NCI-H1930 (cell line): ENCODE measurements at places on chromosomes 1 and 21.

DNA sequence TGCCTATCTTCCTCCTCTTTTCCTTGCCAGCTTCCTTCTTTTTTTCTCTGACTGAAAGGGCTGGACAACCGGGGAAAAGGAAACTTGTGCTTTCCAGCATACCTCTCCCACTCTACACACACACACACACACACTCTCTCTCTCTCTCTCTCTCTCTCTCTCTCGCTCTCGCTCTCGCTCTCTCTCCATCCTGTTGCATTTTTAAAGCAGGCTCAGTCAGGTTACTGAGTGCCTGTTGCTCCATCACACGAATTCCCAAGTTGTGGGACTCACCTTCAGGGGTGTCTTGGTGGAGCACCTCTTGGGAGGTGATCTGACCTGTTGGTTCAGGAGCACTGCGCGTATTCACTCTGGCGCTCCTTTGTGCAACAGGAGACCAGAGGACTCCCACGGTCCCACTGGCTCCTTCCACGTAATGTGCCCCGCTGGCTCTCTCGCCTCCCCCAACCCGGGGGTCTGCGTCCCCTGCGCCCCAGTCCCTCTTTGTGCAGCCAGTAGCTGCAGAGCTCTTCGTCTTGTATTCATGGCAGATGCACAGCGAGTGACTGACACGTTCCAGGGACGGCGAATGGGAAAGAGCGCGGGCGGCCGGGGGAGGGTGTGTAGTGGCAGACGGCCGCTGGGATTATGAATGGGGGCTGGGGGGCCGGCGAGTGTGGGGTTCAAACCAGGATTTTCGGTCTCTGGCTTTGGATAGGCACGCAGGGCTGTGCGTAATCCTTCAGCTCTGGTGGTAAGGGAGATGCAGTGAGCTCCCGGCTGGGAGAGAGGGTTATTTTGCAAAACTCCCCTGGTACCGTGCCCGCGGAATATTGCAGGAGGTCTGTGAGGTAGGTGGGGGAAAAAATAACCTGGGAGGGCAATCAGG is 660 bp upstream of the PDE4B start:
- no peak for DNase-seq

DNA sequence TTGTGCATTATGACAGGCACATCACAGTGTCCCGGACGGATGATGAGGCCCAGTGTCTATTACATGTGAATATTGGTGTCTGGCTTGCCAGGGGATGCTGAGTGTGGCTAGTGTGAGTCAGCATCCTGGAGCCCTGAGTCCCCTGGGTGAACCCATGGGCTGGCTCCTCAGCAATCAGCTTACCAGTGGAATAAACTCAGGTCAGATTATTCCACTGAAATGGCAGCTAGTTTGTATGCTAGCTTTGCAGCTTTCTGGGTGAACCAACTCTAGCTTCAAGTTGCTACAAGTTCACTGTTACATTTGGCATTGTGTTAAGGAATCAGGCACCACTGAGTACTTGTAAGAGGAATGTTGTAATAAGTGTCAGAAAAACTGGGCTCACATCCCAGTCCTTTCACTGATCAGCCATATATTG is 23.9 kb upstream of the RPTN start:
- DNase-seq = no peak

GRCh38 chr1:208318150-208318734 is 74.1 kb upstream of the PLXNA2 start:
- DNase-seq = no peak

- no peak for DNase-seq
These were observed 32.1 kb upstream of the CCDC190 start for GRCh38 chr1:162892906-162893611.

DNA sequence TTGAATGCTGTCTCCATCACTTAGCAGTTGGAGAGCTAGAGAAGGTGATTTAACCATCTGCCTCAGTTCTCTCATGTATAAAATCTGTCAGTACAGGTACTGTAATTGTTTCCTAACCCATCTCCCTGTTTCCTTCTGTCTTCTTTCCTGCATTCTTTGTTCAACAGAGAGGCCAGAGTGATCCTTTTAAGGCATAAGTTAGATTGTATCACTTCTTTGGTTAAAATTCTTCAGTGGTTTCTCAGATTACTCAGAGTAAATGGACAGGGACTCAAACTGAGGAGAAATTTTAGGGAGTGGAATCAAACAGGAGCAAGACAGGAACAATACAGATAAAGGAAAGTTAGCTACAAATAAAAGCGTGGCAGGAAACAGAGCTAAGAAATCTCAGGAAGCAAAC is 45.2 kb upstream of the SSX2IP start:
- no peak for DNase-seq

DNA sequence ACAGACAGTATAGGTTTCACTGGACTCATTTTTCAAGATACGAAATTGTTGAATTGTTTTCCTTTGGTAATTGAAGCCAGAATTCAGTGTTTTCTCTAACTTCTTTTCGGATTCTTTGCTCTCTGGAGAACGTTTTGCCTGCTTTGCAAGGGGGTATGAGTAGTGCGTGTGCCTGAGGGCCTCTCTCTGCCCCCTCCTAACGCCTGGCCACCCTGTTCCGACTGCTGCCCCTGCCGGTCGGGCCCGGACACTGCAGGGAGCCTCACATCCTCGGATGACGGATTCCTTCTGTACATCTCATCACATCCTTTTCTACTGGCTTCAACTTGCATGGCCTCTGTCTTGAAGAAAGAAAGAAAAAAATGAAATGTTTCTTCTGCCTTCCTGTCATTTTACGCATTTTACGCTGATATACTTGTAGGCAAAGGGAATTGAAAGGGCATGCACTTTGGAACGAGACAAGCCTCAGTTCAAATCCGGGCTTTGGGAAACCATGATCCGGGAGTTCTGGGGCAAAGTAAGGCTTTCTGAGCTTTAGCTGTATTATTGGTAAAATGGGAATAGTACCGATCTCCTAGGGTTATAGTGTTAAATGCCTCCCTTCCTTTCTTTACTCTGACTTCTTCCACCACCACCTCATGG is 65.1 kb downstream of the DISC1 start:
- no peak for DNase-seq

GRCh38 chr1:70947835-70948234 is 99.8 kb downstream of the PTGER3 start:
- DNase-seq = no peak

DNA sequence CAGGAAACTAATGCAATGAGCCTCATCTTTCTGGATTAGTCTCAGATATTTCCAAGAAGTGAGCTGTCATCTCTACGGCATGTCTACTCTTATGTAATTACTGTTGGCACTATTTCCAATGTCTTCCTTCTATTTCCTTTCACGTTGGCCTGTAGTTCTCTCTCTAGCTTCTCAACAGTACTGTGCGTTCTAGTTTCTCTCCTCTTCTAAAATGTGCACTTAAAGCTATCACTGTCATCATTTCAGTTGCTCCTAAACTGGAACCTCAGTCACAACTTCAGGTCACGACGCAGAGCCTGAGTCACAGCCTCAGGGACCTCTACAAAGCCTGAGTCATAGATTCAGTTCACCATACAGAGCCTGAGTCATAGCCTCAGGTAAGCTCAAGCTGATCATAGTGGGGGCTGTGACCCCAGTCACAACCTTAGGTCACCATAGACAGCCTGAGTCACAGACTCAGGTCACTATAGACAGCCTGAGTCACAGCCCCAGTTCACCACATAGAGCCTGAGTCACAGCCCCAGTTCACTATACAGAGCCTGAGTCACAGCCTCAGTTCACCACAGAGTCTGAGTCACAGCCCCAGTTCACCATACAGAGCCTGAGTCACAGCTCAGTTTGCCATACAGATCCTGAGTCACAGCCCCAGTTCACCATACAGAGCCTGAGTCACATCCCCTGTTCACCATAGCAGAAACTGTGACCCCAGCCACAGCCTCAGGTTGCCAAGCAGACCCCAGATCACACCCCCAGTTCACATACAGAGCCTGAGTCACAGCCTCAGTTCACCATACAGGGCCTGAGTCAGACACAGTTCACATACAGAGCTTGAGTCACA is 13.0 kb downstream of the WNT9A start:
- DNase-seq = no peak

DNA sequence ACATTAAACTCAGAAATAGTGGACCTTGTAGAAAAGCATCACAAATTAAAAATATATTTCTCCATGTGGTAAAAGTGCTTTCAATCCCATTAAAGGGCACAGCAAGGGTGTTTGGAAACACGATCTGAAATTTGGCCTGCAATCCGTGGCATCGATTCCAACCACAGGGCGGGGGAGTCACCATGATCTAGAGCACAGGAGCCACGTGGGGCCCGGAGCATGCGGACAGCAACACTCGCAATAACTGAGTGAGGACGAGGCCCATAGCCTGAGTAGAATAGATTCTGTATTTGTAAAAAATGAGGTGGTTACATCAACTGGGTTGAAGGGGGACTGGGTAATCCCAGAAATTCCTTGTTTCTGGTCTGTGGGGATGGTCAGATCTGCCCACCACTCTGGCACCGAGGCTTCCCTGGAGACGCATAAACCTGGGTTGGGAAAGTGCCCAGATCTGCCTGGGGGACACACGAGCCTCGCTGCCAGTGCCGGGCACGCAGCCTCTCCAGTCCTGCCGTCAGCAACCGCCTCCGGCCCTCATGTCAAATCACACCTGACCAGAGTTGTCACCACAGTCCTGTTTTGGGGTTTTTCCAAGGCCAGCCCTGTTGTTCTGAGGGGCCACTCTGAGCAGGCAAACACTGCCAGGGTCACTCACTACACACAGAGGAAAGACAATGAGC is 104.3 kb downstream of the PGBD5 start:
- no peak for DNase-seq

DNA sequence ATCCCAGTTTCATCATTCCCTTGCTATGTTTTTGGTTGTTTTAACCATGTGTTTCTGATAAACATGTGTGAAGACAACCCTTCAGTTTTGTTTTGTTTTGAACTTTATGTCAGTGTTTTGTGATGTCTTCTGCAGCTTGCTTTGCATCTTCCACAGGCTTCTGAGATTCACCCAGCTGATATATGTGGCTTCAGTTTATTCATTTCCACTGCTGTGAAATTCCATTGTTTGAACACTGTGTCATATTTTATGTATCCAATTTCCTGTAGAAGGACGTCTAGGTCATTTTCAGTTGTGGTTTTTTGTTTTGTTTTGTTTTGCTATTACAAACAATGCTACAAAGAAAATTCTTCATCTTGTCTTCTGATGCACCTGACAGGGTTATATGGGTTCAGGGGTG is 27.2 kb upstream of the SLC26A9 start:
- no peak for DNase-seq

DNA sequence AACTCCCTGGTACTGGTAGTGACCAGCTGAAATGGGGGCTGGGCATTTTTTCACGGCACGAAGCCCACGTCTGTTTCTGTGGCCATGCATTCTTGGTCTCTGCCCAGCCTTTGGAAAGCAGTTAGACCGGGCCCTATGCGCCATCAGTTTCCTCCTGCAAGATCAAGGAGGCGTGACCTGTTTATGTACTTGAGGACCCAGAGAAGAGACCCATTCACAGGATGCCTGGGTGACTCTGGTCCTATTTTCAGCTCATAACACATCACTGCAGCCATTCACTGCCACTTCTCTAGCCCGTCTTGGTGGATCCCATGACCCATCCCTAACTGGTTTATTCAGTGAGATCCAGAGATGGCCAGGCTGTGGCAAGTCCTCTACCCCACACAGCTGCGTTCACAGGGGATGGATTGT is 70.4 kb downstream of the SPSB1 start:
- DNase-seq = no peak

DNA sequence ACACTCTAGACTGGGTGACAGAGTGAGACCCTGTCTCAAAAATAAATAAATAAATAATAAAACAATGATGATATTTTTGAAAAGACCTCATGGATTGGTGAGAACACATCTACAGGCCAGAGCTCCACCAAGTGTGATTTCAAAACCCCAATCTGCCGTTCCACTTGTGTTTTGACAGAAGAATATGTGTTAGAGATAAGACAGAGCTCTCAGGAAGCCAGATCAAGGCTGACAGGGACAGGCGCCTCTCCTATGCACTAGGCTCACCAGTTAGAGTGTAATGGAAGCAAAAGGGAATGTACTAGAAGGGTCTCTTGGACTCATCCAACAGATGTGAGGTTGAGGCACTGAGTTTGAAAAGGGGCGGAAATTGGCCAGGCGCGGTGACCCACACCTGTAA is 110.7 kb upstream of the ERRFI1 start:
- no peak for DNase-seq

- no peak for DNase-seq
These were observed 21.5 kb downstream of the CDC73 start for GRCh38 chr1:193143285-193143684.

- no peak for DNase-seq
These were observed 342.2 kb downstream of the OMA1 start for GRCh38 chr1:58204284-58204683.

- DNase-seq = peak; percentile 78
These were observed at the start of gene UBIAD1 for GRCh38 chr1:11272832-11273594. TSS of gene UBIAD1 (plus strand) at chr1:11273198. CDS start at chr1:11273532, 334 bp downstream.

- DNase-seq = no peak
These were observed 123.9 kb downstream of the RRAGC start for GRCh38 chr1:38735651-38736161.

GRCh38 chr1:3651026-3651929 is 1.0 kb upstream of the TP73 start:
- DNase-seq = no peak

DNA sequence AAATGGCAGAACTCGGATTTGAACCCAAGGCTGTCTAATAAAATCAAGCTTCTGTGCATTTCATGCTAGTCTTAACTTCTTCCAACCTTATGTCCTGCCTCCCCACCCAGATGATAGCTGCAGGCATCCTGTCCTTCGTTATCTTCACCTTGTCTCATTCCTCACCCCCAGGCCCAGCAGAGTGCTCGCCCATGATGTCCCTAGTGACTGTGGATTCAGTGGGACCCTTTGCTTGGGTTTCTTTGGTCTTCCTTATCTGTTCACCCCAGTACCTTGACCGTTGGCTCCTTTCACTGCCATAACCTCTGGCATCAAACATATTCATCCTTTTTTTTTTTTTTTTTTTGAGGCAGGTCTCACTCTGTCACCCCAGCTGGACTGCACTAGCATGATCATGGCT is 5.6 kb upstream of the BSDC1 start:
- DNase-seq = no peak

DNA sequence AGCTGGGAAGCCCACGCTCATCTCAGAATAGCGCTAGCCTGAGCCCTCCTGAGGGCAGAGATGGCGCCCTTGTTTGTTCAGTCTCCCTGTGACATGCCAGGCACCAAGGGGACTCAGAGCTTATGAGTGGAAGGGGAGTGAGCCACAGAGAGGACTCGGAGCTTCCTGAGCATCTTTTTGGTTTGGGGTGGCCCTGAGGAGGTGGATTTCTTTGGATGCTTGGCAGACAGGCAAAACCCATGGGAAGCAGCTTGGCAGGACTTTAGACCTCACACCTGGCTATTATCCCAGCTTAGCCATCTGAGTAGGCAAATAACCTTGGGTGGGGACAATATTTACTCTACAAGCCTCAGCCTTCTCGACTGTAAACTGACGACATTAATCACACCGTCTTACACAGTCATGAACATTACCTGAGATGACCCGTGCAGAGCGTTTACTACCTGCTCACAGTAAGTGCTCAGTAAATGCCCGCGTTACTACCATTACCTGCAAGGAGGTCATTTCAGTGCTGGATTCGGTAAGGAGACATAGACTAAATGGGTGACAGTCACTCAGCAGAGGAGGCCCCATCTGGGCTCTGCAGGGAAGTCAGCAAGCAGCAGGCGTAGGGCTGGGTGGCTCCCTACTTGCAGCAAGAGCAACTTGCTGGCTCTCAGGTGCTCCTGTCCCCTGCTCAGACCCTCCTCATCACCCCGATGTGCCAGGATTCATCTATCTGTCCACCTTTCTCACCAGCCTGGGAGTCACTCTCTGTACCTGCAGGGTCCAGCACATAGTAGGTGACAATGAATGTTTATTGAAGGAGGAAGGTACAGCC is 54.9 kb downstream of the KLHDC7A start:
- no peak for DNase-seq
